Renal cortex interstitium (tissue), 15 donors: ENCODE measurements at places on chromosomes 13 and 19.

DNA sequence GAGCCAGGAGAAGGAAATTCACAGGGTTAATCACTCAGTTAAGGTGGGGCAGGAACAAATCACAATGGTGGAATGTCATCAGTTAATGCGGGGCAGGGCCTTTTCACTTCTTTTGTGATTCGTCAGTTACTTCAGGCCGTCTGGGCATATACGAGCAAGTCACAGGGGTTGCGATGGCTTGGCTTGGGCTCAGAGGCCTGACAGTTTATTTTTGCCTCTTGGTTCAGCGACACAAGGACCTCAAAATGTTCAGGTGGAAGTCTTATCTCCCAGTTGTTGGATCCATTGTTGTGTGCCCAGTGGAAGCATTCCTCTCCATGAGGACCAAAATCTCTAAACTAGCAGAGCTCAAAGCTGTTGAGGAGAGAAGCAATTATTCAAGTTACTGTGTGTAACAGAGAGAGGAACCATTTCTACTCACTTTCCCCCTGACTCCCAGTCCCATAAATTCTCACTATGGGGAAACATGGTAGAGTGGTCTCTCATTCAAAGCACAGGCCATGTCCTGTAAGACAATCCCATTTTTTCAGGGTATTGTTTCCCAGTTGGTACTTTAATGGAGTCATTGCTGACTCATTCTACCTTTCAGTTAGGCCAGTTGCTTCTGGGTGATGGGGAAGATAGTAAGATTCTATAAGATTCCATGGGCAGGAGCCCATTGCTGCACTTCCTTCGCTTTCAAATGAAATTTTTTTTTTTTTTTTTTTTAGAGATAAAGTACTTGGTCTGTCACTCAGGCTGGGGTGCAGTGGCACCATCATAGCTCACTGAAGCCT, 8.8 kb upstream of the COX7A1 start:
- no peak for DNase-seq

- DNase-seq, result no peak
Measured at GRCh38 chr13:92547266-92547665, 679.3 kb upstream of the GPC6 start.

DNA sequence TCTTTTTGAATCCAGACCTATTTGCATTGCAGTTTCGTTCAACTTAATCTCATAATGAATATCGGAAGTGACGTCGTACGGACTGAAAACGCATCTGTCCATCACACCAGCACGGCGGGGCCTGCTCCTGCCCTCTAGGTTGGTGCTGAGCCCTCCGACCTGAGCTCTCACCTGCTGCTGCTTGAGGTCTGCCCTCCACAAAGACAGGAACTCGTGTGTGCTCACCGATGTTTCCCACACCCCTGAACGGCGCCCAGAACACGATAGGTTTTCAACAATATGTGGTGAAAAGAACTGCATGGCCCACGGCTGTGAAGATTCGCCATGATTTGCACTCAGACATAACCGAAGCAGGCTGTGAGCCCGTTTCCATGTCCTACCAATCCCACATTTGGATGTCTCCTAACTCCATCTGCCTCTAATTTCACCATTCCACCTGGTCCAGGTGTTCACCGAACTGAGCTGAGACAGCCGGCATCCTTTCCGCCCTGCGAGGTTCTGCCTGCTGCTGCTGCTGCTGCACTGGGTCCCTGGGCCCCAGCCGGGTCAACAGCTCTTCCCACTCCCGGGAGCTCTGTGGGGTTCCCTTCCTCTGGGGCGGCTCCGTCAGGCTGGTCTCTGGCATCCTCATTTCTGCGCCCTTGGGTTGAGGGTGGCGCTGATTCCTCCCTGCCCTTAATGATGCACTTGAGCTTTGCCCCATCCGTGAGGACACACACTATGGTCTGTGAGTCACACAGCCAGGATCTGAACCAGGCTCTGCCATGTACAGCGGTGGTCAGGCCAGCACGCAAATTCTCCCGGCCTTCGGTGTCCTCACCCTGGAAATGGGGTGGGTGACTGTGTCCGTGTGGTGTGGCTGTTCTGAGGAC, 20.9 kb downstream of the GRTP1 start:
- no peak for DNase-seq

- no peak for DNase-seq
Measured at GRCh38 chr19:835210-835810, 5.5 kb upstream of the PRTN3 start.

DNA sequence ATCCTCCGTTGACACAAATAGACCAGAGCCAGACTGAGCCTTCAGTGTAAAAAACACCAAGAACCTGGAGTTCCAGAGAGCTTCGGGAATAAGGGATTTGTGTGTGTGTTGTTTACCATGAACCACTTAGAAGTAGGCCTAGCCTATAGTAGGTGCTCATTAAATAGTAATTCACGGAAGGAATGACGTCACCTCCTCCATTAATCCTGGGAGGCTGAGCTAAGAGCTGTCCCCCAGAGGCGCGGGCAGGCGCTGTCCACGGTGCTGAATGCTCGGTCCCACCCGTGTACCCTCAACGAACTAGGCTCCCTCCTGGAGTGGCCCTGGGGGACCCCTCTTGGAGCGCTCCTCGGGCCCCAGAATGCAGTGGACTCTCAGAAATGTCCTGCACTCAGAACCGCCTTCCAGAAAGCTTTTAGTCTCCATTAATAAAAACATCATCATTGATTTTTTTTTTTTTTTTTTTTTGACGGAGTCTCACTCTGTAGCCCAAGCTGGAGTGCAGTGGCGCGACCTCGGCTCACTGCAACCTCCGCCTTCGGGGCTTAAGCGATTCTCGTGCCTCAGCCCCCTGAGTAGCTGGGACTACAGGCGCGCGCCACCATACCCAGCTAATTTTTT, 6.5 kb downstream of the UNC13A start:
- no peak for DNase-seq

DNA sequence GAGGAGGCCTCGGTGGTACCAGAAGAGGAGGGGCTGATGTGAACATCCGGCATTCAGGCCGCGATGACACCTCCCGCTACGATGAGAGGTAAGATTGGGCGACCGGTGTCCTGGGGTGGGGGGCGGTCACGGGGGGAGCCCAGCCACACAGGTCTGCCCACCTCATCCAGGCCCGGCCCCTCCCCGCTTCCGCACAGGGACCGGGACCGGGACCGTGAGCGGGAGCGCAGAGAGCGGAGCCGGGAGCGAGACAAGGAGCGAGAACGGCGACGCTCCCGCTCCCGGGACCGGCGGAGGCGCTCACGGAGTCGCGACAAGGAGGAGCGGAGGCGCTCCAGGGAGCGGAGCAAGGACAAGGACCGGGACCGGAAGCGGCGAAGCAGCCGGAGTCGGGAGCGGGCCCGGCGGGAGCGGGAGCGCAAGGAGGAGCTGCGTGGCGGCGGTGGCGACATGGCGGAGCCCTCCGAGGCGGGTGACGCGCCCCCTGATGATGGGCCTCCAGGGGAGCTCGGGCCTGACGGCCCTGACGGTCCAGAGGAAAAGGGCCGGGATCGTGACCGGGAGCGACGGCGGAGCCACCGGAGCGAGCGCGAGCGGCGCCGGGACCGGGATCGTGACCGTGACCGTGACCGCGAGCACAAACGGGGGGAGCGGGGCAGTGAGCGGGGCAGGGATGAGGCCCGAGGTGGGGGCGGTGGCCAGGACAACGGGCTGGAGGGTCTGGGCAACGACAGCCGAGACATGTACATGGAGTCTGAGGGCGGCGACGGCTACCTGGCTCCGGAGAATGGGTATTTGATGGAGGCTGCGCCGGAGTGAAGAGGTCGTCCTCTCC, 6.3 kb upstream of the LIN7B start:
- DNase-seq, result no peak

- DNase-seq, result no peak
Measured at GRCh38 chr13:63367522-63368198, 1952.0 kb upstream of the PCDH20 start.

GRCh38 chr19:12244370-12244769, 50.3 kb downstream of the ZNF44 start:
- no peak for DNase-seq

DNA sequence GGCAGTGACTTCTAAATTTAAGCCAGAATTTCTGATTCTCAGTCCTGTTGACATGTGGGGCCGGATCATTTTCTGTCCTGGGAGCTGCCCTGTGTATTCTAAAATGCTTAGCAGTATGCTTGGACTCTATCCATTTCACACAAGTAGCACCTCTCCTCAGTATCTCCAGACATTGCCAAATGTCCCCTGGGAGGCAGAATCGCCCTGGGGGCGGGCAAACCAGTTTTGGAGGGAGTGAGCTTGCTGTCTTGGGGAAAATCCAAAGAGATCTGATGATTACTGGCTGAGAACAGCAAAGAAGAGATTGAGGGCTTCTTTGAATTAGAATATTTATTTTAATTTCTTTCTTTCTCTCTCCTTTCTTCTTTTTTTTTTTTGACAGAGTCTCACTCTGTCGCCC, 16.4 kb downstream of the VAV1 start:
- DNase-seq, result no peak

DNA sequence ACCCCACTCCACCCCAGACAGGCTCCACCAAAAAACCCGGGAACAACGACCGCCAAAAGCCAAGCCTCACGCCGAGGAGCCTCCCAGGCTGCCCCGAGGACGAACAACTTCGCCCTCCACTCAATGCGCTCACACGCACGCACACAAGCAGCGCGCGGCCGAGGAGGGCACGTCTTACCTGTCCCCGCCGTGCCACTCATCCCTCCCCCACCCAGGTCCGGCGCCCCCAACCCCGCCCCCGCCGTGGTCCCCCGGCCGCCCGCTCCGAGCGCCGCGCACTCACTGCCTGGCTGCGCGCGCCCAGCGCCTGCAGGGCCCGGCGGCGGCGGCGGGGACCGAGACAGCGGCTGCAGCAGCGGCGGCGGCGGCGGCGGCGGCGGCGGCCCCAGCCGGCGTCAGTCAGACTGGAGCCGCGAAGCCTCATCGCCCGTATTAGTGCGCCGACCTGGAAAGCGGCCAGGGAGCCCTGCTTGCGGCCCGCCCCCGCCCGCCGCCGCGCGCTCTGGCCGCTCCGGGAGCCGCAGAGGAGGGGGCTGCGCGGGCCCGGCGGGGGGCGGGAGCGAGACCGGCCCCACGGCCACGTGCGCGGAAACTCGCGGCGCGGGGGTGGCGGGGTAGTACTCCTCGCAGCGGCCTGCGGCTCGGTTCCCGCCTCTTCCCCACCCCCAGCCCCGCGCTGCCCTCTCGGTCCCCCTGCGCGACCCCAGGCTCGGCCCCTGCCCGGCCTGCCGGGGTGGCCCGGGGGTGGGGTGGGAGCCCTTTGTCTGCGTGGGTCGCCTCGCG, at the start of gene SMAD9:
Gene SMAD9 (minus strand): TSS at position 406 of the 783 bp plus-strand sequence. CDS start 40,549 bp downstream, outside the sequence.
- peak; percentile 53 for DNase-seq

- DNase-seq, result no peak
Measured at GRCh38 chr19:44969437-44969836, 14.3 kb downstream of the CLPTM1 start.

GRCh38 chr19:52212572-52213255, 22.9 kb downstream of the PPP2R1A start:
- DNase-seq, result no peak

DNA sequence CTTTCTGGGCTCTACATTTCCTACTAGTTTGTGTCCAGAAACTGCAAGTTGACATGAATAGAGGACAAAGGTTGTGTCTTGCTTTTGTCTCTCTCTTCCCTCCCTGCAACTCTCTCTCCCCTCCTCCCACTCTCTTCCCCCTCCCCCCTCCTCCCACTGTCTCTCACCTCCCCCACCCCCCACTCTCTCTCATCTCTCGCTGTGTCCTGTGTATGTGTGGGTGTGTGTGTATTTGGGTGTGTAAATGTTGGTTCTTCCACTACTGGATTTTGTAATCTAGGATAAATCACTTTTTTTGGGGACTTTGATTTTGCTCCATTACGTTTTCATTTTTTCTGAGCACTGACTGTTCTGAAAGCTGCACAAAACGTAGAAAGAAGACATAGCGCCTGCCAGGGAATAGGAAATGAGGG, 48.4 kb downstream of the AKAP11 start:
- no peak for DNase-seq

- no peak for DNase-seq
Measured at GRCh38 chr13:85797311-85797710, 1.9 kb downstream of the SLITRK6 start.

- no peak for DNase-seq
Measured at GRCh38 chr19:41269571-41269970, 5.4 kb downstream of the HNRNPUL1 start.

DNA sequence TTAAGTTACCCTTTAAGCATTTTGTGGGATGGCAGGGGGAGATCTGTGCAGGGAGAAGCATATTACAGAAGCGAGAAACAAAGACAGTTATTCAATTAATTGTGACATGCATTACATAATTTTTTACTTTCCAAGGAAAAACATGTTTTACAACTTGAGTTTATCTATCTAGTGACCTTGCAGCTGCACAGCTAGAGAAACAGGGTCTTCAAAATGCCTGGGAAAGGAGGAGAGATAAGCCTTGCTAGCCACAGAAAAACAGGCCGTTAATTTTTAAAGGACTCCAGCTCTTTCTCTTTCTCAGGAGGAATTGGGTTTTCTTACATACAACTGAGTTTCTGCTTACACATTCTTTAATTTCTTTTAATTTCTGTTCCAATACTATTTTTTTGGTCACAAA, 14.8 kb upstream of the ZNF431 start:
- no peak for DNase-seq

DNA sequence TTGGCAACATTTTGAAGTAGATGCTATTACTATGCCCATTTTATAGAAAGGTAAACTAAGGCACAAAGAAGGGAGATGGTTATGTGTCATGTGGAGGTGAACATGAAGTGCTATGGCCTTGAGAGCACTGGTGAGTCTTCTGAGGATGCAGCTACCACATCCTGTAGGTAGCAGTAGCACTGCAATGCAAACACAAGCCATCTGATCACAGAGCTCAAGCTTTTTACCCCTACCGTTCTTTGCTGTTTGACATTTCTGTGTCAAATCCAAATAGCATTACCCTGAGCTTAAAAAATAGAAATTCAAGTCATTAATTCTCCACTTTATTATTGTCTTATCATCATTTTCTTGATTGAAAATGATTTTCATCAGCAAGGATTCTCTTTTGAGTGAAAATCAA, 382.9 kb downstream of the KCTD12 start:
- DNase-seq, result no peak

DNA sequence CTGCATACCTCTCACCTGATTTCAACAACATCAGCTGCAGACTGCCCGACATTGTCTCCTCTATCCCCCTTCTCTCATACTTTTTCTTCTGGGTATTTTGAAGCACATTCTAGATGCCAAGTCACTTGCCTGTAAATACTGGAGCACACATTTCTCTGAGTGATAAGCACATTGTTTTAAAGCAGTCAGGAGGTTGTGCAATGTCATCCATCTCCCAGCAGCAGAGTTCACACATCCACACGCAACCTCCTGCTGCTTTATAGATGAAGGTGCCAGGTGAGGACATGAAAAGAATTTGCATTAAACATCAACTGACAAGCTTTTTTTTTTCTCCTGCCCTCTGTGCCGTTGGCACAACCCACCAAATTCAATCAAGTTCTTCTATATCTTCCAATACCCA, 5.5 kb downstream of the UPK1A start:
- no peak for DNase-seq

DNA sequence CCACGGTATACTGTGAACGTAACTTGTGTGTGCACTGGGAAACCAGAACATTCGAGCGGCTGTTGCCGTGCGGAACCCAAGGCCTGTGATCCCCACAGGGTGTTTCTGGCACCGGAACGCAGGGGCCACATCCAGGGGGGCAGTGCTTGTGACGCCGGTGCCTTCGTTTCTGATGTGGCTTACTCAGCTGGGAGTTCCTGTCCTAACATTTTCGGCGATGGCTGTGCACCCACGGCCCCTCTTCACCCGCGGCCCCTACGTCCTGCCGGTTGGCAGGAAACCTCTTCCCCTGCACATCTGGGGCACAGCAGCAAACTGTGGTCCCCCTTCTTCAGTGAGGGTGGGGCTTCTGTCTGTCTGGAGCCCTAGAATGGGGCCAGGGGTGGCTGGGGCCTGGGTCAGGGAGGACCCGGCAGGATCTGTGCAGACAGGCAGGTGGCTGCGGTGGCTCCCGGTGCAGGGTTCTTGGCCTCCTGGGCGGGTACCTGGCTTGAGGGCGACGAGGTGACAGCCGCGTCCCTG, 26.2 kb downstream of the CSNK1G2 start:
- DNase-seq, result no peak
